ENCODE measurements at places on chromosomes 12 and 14.

GRCh38 chr12:80353254-80353653 is 90.8 kb upstream of the PTPRQ start:
- DNase-seq: no peak

GRCh38 chr12:122979001-122979907 is 1.2 kb upstream of the ARL6IP4 start:
- no peak for DNase-seq

- no peak for DNase-seq
These were observed 256.9 kb upstream of the RGS6 start for GRCh38 chr14:71675126-71675899.

DNA sequence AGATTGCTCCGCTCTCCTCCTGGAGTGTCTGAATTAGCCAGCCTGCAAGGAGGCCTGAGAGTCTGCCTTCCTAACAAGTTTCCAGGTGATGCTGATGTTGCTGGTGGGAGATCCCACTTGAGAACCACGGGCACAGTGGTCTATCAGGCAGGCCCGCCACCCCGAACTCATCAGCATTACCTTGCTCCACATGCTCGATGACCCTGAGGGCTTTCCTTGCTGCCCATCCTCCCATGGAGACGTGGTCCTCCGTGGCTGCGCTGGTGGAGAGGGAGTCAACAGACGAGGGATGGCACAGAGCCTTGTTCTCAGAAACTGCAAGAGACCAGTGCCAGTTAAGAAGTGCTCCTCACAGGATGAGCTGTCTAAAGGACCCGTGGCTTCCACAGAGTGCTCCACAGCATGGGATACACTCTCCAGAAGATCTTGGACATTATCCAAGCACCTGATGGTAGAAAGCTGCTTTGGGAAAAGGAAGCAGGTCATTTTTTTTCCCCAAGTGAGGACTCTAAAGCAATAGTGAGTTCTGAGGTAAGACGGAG is 18.3 kb downstream of the HAL start:
- no peak for DNase-seq

- DNase-seq: no peak
These were observed 48.5 kb upstream of the RNU6-8 start for GRCh38 chr14:32251530-32251929.

DNA sequence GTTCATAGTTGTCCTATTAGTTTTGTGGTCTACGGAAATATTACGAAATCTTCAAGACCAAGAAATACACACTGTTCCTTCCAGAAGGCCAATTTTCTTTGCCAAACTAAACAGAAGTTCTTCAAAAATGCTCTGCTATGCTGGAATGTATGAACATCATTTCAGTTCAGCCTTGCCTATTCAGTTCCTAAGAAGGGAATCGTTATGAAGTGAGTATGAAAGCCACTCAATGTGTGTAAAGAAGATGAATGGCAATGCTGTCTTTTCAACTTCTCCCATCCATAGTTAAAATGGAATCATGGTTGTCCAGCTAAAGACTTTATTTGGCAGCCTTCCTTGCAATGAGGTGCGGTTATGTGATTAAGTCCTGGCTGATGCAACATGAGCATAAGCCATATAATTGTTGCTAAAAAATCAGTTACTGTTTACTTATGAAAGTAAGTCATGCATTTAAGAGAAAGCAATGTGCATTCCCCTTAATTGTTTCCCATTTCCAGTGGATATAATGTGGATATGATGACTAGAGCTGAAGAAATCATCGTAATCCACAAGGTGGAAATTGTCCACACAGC is 73.8 kb upstream of the PTPRR start:
- no peak for DNase-seq

DNA sequence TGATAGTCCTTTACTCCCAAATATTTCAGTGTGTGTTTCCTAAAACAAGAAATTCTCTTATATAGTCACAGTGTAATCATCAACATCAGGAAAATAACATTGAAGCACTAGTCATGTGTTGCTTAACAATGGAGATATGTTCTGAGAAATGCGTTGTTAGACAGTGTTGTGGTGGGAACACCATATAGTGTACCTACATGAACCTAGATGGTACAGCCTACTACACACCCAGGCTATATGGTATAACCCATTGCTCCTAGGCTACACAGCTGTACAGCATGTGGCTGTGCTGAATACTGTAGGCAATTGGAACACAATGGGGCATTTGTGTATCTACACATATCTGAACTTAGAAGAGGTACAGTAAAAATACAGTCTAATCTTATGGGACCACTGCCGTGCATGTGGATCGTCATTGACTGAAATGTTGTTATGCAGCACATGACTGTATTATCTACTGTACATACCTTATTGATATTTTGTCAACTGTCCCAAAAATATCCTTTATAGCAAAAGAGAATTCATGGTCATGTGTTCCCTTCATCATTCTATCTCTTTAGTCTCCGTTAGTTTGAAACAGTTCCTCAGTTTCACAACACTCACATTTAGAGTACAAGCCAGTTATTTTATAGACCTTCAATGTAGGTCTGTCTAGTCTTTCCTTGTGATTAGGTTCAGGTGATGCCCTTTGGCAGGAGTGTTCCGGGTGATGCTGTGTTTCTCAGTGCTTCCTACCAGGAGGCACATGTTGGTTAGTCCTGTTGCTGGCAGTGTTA is 109.7 kb downstream of the SLC25A47 start:
- no peak for DNase-seq

- DNase-seq: no peak
These were observed 152.0 kb upstream of the AVPR1A start for GRCh38 chr12:63302941-63303536.

DNA sequence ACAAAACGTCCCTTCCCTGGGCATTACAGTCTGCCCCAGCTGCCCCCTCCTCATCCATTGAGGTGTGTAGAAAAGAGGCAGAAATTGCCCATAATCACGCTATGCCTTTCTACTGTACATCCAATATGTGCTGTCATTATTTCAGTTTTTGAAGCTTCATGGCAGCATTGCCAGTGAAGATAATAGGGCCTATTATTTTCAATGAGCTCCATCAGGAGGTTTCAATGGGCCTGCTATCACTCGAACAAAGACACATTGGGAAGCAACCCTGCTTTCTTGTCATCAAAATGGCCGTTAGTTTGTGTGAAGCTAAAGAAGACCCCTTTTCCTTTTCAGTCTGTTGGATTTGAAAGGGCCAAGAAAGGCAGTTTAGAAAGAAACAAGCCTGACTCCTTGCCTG is 653.8 kb downstream of the NOVA1 start:
- DNase-seq: no peak

DNA sequence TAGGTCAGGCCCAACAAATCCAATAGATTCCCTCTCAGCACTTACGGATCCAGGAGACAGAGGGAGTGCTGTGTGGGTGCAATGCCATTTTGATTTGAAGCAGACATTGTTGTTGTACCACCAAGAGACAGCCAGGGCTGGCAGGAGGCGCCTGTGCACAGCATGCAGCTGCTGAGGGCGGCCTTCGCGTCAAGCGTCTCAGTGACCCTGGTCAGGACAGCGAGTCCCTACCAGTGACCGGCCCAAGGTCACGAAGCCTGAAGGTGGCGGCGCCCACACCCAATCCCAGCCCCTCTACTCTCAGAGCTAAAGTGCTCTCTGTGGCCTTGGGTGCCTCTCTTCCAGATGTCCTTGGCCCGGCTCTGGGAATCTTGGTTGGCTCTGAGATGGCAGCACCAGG is 40.5 kb downstream of the PRMT8 start:
- DNase-seq: no peak

DNA sequence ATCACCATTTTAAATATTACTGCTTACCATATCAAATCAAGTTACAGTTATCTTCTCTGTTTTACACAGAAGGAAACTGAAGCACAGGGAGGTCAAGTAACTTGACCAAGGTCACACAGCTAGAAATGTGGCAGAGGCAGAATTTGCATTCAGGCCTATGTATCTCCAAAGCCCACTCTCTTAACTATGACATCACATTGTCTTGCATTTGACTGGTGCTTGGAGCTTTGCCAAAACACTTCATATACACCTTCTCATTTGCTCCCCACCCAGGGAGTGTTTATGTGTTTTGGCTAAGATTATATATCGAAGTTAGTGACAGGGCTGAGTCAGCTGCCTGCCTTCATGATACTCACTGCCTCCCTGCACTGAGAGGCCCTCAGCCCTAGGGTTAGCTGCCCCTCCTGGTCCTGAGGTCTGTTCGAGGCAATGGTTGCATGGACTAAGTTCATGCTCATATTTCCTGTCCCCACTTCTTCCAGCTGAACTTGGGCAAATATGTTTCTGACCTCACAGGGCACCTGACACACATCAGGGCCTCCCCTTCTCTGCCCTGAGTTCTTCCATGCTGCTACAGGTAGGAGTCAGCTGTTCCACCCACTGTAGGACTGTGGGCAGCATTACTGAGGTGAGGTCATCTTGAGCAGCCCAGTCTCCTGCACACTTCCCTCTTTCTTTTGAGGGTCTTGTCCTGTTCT is 1.8 kb downstream of the GALNT6 start:
- no peak for DNase-seq

Measured in NCI-H1092 treated with DMSO at 0.1 percent for 48 hours (cell line).